ENCODE measurements at places on chromosomes 2 and 18. TPM values are rescaled to one million over a fixed set of nuclear protein-coding genes. Genes with fewer than 3 reads are reported as not detected.

- no peak for DNase-seq
These were observed 284.2 kb downstream of the CAMKMT start for GRCh38 chr2:44645937-44646336.

GRCh38 chr2:165016772-165017411 is 61.6 kb upstream of the SLC38A11 start:
- DNase-seq, result peak; percentile 49

DNA sequence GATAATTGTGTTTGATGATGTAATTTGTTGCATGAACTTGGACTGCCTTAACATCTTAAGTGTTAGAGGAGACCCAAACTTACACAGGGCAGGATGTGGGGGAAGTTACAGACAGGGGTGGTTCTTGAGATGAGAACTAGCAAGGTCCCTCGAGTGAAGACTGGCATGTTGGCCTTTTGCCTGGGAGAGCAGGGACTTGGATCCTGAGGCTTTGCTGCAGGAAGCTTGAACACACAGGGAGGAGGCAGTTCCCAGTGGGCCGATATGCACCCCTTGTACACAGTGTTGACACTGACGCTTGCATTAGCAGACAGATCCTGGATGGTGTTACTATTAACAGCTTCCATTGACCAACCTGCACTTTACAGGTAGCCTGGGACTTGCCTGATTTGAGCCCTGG is 47.5 kb downstream of the CHRNA1 start:
- DNase-seq, result no peak

DNA sequence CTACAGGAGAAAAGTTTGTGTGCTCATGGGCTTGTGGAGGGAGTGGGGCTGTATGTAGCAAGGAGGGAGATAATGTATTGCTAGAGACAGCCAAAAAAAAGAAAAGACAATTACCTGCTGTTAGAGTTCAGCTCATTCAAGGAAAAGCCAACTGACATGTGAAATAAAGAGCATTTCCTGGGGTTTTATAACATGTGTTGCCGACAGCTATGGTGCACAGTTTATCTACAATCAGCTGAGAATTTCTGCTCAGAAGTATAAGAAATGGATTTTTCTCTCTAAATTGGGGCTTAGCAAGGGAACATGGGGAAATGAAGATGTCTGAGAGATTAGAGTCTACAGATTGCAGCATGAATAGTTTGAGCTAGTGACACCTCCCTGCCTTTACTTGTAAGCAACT is 674.1 kb downstream of the SUCLG1 start:
- no peak for DNase-seq

GRCh38 chr2:236919209-236919608 is 166.5 kb upstream of the COPS8 start:
- no peak for DNase-seq

GRCh38 chr2:95386031-95386430 is 16.5 kb upstream of the FAHD2A start:
- DNase-seq, result no peak

GRCh38 chr2:238009563-238009962 is 42.7 kb downstream of the UBE2F start:
- DNase-seq, result no peak

GRCh38 chr2:171056307-171056706 is 104.4 kb downstream of the TLK1 start:
- no peak for DNase-seq

GRCh38 chr2:17912266-17912691 is 33.8 kb downstream of the KCNS3 start:
- DNase-seq, result no peak

DNA sequence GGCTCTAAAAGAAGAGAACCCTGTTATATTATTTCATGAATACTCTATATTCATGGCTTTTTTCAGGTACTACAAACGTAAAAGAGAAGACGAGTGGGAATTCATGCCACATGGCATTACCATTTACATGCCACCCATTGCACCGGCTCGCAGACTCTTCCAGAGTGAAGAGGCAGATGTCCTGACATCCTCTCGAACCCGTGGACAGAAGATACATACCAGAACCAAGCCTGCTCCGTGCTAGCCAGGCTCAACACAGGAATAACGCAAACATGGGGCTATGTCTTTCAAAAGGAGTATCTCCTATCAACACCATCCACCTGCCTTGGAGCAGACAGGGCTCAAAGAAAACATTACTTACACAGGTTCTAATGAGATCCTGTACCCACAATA is 168.8 kb downstream of the THADA start:
- no peak for DNase-seq

DNA sequence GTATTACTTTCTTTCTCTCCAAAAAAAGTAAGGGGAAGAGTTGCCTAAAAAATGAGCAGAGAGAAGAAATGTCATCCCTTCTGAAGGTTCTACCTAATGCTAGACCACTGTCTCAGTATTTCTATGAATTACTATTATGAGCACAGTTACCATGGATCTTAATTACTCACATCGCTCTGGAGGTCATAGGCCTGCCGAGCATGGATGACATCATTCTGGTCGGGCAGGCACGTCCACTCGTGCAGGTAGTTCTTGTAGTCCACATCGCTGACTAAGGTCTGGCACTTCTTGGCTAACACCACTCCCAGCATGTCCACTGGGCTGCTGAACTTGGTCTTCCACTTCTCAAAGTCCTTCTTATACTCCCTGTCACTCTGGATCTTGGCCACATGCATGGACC is 106.9 kb downstream of the NEB start:
- no peak for DNase-seq

- DNase-seq, result peak; percentile 75
These were observed 77.0 kb downstream of the CTIF start for GRCh38 chr18:48615566-48616401.

GRCh38 chr18:44178476-44178875 is 502.2 kb upstream of the SETBP1 start:
- no peak for DNase-seq

GRCh38 chr2:9122367-9122766 is 84.2 kb upstream of the ASAP2 start:
- DNase-seq, result no peak

- no peak for DNase-seq
These were observed 49.8 kb downstream of the MSH2 start for GRCh38 chr2:47452761-47453160.

GRCh38 chr2:46246790-46247189 is 50.4 kb upstream of the EPAS1 start:
- DNase-seq, result no peak

DNA sequence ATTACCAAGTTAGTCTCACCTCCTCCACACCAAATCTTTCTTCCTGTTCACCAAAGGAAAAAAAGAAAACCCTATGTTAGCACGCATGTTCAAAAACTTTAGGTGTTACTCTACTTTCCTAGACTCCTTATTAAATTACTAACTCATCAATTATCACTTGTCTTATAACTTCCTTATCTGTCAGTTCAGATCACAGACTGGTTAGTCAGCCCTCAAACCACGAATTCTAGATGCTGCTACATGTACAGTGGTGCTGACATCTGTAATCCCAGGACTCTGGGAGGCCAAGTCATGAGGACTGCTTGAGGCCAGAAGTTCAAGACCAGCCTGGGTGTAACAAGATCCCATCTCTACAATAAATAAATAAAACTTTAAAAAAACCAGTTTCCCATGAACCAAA is 3.5 kb downstream of the YWHAQ start:
- no peak for DNase-seq

DNA sequence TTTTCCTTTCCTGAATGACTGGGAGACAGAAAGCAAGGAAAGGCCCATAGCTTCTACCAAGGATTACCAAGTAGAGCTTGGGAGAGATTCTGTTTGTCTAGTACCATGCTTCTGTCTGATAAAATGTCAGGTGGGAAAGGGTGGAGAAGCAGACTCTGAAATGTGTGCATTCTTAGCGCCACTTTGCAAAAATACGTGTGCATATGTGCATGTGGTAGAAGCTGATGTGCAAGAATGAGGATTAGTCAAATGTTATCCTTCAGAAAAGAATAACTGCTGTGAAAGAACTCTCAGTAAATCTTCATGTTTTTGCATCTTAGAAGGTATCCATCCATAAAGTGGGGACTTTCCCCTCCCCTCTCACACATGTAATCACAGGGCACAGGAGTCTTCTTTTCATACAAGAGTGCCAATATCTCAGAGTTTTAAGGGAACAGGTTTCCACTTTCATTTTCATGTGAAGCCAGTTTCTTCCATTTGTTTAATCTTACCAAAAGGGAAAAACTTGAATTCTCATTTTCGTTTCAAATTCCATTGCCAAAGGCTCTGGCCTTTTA is 15.4 kb upstream of the DGKD start:
- no peak for DNase-seq

GRCh38 chr2:26649322-26649721 is 8.2 kb upstream of the CIB4 start:
- DNase-seq, result no peak

- DNase-seq, result no peak
These were observed 175.9 kb downstream of the SLC4A3 start for GRCh38 chr2:219803294-219803693.

- no peak for DNase-seq
These were observed 121.8 kb downstream of the TGFA start for GRCh38 chr2:70431716-70432347.

GRCh38 chr2:186755066-186755465 is 61.2 kb downstream of the FAM171B start:
- no peak for DNase-seq

DNA sequence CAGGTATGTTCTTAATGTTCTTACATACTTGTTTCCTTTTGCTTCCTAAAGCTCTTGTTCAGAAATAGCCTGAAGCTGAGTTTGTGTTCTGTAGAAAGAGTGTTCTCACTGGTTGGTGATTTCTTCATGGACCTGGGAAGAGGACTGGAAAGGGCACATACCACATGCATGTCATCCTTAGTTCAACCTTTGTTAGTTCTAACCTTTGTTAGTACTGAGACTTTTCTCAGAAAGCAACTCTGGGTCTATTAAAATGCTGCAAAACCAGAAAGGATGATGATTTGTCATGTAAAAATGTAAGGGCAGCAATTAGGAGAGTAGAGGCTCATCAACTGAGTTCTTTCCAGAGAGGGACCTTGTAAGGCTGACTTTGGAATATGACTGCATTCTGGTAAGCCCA is 2.5 kb upstream of the FAP start:
- DNase-seq, result no peak

DNA sequence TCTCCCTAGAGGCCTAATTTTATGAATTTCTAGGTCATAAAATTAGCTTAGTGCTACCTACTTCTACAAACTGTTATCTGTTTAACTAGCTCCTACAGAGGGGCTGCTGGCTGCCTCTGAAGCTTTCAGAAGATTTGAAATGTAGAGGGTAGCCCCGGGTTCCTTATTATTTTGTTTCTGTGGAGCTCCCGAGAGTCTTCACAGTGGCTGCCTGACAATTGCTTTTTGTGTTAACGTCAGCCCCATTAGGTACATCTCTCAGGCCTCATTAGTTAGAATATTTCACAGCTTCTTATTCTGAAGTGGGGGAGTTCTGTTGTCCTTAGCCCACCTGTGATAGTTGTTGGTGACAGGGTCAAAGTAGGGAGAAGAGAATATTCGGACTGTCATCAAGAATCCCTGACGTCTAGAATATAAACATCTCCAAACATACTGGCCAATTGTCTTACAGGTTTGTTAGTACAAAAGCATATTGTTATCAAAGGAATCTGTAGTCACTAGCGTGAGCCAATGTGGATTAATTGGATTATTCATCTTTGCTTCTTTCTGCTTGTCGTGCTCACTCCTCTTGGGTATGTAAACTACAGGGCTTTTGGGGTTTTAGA is 77.5 kb downstream of the DIS3L2 start:
- no peak for DNase-seq

DNA sequence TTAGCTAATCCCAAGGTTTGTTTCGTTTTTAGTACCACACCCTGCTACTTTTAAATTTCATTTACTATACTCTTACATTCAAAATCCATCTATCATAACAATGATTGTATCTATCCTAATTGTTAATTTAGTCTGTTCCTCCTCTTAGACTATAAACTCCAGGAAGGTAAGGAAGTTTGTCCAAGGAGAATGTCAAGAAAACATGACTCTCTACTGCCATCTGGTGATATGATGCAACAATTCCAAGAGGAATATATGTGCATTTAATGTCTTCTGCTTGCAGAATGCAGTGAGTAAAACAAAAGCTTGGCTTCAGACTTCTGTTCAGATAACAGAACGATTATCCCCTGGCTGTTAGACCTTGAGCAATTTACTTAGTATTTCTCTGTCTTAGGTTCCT is 1267.1 kb downstream of the LRP1B start:
- DNase-seq, result peak; percentile 13

DNA sequence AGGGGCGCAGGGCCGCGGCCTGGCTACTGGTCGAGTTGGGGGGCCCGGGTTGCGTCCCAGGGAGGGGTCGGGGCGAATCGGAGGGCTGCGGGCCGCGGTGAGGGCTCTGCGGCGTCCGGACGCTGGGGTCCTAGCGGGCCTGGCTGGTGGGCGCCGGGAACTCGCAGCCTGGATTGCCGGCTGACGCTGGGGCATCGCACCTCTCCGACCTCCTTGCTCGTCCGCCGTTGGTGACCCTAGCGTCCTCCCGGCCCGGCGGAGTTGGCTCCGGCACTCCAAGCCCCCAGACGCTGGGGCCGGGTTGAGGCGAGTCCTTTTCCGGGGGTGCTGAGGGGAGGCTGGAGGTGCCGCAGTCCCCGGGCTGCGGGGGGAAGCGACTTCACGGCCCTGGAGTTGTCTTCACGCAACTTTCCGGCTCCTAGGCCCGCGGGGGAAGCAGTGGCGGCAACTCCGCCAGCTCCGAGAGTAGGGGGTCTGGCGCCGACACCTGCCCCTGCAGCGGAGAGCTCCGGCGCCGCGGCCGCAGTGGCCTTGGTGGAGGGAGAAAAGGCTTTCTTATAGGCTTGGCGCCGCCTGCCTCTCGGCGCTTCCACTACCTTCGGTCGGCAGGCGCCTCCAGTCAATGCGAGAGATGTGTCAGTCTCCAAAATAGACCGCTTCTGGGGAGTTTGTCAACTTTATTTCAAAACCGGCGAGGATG is 70.3 kb downstream of the HAUS1 start:
- DNase-seq, result peak; percentile 82

- no peak for DNase-seq
These were observed 401.9 kb downstream of the LRP1B start for GRCh38 chr2:141728886-141729285.

GRCh38 chr2:46067501-46068305 is 229.5 kb upstream of the EPAS1 start:
- DNase-seq, result no peak

- DNase-seq, result no peak
These were observed 142.2 kb downstream of the B3GNT2 start for GRCh38 chr2:62338111-62338510.

The PID1 gene
- 1.5 TPM for total RNA-seq

The HOXD13 gene
- 0.07 TPM for total RNA-seq

The KYNU gene
- 1.9 TPM for total RNA-seq

The HES6 gene
- 52.2 TPM for total RNA-seq

The ABCG8 gene
- total RNA-seq, result not detected

The IL36B gene
- total RNA-seq, result not detected

The CLEC4F gene
- total RNA-seq, result not detected

The TACR1 gene
- not detected for total RNA-seq

The ARHGAP25 gene
- total RNA-seq, result 4.1 TPM

The AP1S3 gene
- 3.3 TPM for total RNA-seq

The NEU2 gene
- total RNA-seq, result not detected

The FAP gene
- not detected for total RNA-seq

The GREB1L gene
- not detected for total RNA-seq

The AMER3 gene
- 0.14 TPM for total RNA-seq

The ST6GAL2 gene
- 13.1 TPM for total RNA-seq

The LYG2 gene
- total RNA-seq, result not detected

The COLEC12 gene
- total RNA-seq, result 1.9 TPM

The DUSP19 gene
- total RNA-seq, result 1.3 TPM

The SKA1 gene
- 29.2 TPM for total RNA-seq
